ENCODE measurements at places on chromosomes 6 and 20.

DNA sequence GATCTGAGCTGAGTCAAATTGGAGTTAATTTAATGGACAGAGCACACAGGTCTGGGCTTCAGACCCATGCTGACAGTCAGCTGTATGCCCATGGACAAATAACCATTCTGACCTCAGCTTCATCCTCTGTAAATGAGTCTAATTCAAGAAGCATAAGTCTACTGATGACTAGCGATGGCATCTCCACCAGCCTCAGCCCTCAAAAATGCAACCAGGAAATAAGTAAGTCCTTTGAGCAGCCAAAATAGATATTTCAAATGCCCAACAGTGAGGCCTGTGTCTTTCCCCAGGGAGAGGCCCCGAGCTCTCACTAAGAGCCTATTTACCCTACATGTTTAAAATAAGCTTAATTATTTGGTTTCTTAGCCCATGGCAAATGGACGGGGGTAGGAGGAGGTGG lies 114.2 kb upstream of the MTHFD1L start:
- DNase-seq = no peak

DNA sequence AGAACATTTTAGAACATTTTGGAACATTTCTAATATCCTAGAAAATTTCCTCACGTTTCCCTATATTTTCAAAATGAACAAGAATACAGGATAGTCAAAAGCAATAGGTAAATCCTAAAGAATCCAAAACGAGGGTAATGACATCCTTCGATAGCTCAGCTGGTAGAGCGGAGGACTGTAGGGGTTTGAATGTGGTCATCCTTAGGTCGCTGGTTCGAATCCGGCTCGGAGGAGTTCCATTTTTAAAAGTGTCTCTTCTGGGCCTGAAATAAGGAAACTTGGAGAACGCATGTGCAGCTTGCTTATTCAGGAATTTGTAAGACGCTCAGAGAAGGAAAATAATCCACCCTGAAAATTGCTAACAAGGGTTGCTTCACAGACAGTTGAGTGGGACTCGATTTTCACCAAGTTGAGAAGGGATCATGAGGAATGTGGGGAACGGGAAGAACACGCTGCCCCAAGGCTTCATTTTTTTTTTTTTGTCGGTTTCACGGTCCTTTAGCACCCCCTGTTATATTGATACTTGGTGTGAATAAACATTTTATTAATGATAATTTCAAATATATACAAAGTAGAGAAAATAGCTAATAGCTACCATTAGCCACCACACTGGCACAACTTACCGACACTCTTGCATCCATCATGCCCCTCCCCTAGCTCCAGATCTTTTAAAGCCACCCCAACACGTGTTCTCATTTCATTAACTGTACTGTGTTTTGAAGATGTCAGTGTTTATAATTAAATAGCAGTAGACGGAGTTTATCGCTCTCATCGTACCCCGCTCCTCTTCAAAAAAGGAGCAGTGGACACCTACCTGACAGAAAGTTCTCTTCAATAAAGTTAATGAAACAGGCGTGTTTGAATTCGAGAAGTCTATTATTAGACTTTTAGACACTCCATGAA lies 1.8 kb upstream of the ABT1 start:
- no peak for DNase-seq

GRCh38 chr6:140620496-140620895 lies 1246.0 kb upstream of the CITED2 start:
- no peak for DNase-seq

- no peak for DNase-seq
Observed at GRCh38 chr6:38865521-38866174, 150.5 kb downstream of the DNAH8 start.

DNA sequence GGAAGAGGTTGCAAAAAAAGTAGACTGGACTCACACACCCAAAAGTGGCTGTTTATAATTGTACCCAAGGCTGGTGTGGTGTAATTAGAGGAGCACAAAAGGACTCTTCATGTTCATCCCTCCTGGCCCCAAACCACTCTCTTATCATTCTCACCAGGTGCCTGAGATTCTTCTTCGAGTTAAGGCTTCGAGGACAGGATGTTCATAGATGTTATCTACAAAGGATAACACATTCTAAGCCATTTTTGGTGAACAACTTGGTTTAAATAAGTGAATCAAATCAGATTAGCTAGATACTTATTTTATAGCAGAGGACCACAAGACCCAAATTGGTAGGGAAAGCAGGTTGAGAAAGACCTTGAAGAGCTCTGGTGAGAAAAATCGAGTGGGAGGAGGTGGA lies 73.1 kb upstream of the SUPT3H start:
- no peak for DNase-seq

Measured in suprapubic skin (tissue), 4 donors.